Lower lobe of right lung (tissue), 2 donors: ENCODE measurements at places on chromosomes 16 and 17. TPM values are rescaled to one million over a fixed set of nuclear protein-coding genes. Genes with fewer than 3 reads are reported as not detected.

CCL15 gene
- 0.50 TPM for total RNA-seq

BAIAP2 gene
- 119 TPM for total RNA-seq

GDPD3 gene
- total RNA-seq = 14.4 TPM

DNA sequence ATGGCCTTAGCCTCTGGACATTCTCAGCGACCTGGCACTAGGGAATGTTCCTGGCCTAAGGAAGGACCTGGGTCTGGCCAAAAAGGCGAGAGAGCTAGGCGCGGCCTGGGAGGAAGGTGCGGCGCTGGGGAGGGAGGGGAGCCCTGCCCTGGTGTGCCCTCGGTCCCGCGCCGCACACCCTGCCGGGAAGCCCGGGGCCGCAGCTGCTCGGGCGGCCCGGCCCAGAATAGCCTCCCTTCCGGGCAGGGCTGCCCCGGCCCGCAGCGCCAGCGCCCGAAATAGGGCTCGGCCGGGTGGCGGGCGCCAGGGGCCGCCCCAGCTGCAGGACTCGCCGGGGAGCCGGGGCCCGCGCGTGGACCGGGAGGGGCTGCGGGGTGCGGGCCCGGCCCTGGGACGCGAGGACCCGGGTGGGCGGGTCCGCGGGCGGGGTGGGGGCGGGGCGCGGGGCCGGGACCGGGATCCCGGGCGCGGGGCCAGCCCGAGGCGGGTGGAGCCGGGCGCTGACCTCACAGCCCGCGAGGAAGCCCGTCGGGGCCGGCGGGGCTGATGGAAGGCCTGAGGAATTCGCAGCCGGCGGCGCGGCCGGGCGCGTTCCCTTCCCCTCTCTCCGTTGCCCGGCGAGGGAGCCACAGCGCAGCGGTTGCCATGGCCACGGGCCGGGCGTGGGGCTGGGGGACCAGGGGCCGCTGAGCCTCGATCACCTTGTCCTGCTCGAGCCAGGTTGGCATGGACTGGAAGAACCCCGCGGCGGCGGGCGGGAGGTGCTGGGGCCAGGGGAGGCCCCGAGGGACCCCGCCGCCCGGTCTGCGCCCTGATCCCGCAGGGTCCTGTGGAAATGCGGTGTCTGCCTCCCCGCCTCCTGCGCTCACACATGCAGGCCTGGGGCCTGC, 18.1 kb downstream of the SOCS3 start:
- H3K4me3 ChIP-seq = peak overlapping the region; percentile 44
- peak; percentile 86 for DNase-seq
- H3K27me3 ChIP-seq = no peaks in the 10 kb centered on the region

DNA sequence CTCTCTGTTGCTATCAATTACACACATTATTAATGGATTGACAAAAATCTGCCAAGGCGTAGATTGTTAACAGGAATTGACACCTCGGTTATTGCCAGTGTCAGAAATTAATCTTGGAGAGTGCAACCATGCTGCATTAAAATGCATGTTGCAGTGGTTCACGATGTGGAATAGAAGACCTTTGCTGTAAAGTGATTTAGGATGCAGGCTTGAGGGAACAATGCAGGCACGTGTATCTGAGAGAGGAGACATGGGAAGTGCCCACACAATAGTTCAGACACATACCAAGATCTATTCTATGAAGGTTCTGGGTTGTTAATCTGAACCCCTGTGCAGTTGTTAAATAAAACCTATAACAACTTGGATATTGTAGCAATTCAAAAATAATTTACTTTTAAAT, 1032.8 kb upstream of the CDH8 start:
- H3K27ac ChIP-seq = no peak overlapping the region
- no peak overlapping the region for H3K4me3 ChIP-seq

DNA sequence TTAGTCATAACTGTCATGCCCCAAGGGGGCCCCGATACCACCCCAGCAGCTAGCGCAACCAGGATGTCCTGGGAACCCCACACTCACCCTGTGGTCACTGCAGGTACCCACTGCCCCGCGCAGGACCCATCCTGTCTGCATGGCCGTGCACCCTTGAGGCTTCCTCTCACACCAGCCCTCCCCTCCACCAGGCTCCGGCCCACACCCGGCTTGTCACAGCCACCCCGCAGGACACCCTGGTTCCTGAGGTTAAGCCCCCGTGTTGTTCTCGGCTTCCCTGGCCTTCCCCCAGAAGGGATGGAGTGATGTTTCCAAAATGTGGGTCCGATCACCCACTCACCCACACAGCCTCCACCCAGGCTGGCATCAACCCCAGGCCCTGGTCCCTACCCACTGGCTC, 7.5 kb downstream of the DNASE1L2 start:
- H3K4me1 ChIP-seq = no peaks in the 10 kb centered on the region
- H3K27me3 ChIP-seq = no peaks in the 10 kb centered on the region
- DNase-seq = no peak
- no peak overlapping the region for H3K27ac ChIP-seq

DNA sequence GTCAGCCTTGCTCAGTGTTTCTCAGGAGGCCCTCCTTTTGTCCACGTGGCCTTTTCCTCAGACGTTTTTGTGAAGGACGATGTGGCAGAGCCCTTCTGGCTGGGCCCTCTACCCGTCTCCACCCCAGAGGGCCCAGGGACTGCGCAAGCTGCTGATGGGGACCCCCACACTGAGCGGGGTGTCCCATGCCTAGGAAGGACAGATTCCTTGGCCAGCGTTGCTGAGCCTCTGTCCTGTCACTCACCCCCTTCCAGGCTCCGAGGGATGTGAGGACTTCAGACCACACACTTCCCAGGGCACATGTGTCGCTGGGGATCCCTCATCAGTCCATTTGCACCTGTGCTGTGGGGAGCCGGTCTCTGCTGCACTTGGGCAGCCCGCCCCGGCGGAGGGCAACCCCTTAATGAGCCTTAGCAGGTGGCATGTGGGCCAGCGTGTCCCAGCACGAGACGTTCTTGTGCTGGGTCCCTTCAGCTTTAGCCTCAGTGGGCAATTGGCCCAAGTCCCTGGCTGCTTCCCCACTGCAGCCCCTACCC, 48.3 kb downstream of the NT5M start:
- no peaks in the 10 kb centered on the region for H3K27me3 ChIP-seq
- no peak overlapping the region for H3K27ac ChIP-seq
- DNase-seq = no peak
- H3K4me3 ChIP-seq = no peak overlapping the region
- peaks cover 10% of the 10 kb centered on the region for H3K4me1 ChIP-seq

- H3K36me3 ChIP-seq = no peaks in the 10 kb centered on the region
- H3K4me1 ChIP-seq = peaks cover 34% of the 10 kb centered on the region
- H3K27me3 ChIP-seq = no peaks in the 10 kb centered on the region
- peak overlapping the region; percentile 46 for H3K4me3 ChIP-seq
- peak overlapping the region; percentile 90 for H3K27ac ChIP-seq
These were observed 9.9 kb downstream of the HEXIM2 start for GRCh38 chr17:45171338-45172231.

GRCh38 chr17:33927732-33928133, 327.4 kb upstream of the CCL2 start:
- no peaks in the 10 kb centered on the region for H3K4me1 ChIP-seq
- DNase-seq = no peak

- H3K4me1 ChIP-seq = no peaks in the 10 kb centered on the region
- H3K27me3 ChIP-seq = no peaks in the 10 kb centered on the region
- H3K36me3 ChIP-seq = no peaks in the 10 kb centered on the region
- DNase-seq = no peak
These were observed 12.9 kb upstream of the SLC39A11 start for GRCh38 chr17:73105431-73105830.
